CD4-positive, alpha-beta T cell treated with Interleukin-12 subunit alpha and Interleukin-12 subunit beta, for 1 hour (primary cell): ENCODE measurements at places on chromosomes 2 and 18.

GRCh38 chr2:107278672-107279071 is 392.7 kb upstream of the ST6GAL2 start:
- DNase-seq = no peak

DNA sequence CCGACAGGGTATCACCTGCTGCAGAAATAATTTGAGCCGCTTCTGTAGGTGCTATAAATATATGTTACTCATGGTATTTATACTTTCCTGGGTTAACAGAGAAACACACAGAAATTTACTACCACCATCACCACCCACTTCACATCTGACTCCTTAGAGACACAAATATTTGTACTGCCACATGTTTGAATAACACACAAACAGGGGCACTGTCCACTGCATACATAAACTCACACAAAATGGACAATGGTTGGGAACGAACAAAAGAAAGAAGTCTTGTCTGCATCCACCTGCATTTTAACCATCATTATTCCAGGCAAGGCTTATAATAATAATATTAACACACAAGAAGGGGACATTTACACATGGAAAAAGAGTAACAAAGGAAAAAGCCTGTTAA is 24.0 kb downstream of the IMMT start:
- no peak for DNase-seq

DNA sequence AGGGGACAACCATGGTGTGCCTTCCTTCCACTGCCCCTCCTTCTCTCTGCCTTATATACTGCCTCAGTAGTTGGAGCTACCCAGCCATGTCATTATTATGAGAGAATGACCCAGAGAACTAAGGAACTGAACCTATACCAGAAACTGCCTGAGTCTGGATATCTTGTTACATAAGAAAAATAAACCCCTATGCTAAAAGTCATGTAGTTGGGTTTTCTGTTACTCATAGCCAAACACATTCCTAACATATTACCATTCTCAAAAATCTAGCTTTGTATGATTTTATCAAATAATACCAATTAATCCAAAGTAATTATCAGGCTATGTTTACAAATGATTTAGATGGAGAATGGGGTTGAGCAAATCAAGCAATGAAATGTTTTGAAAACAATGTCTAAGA is 15.0 kb upstream of the KLF7 start:
- no peak for DNase-seq

- DNase-seq = no peak
Observed at GRCh38 chr2:42957109-42957860, 164.9 kb upstream of the HAAO start.

- DNase-seq = no peak
Observed at GRCh38 chr2:120709608-120710041, 26.0 kb upstream of the GLI2 start.

GRCh38 chr2:127359520-127359919 is 28.3 kb downstream of the MAP3K2 start:
- no peak for DNase-seq

DNA sequence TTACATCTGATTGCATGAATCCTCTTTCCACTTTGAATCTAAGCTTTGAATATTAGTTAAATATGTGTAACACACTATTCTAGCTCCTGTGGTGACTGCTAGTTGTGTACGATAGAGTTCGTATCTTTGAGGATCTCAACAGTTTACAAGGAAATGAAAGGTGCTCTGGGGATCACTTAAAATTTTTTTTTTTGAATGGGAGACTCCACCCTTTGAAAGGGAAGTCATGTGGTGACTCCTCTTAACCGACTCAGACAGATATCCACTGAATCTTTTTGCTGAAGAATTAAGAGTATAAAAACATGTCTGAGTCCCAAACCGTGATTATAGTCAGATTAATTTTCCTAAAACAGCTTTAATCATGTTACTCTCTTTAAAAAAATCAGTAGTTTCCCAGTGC is 4.0 kb downstream of the CLIP4 start:
- peak; percentile 14 for DNase-seq

DNA sequence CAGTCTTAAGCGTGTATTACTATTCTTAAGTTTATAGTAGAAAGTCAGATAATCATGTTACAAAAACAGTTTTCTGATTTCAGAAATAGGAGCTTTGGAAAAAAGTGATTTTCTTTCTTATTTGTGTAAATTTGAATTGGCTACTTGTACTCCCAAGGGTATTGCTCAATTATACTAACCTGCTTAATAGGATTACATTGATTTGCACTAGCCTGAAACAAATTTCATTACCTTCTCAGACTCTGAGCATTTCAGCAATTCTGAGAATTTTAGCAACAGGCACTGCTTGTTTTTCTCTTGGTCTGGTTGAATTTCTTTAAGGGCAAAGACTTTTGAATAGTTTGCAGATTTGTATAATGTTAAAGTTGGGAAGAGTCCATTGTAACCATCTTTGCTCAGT is 87.2 kb upstream of the NXPH2 start:
- DNase-seq = no peak

- no peak for DNase-seq
Observed at GRCh38 chr2:190786404-190787166, 94.0 kb upstream of the GLS start.
